ENCODE measurements at places on chromosomes 3 and 15.

- no peak for DNase-seq
Observed at GRCh38 chr15:47551079-47551478, 166.2 kb upstream of the SEMA6D start.

- DNase-seq: no peak
Observed at GRCh38 chr3:72111265-72112205, 326.6 kb upstream of the PROK2 start.

DNA sequence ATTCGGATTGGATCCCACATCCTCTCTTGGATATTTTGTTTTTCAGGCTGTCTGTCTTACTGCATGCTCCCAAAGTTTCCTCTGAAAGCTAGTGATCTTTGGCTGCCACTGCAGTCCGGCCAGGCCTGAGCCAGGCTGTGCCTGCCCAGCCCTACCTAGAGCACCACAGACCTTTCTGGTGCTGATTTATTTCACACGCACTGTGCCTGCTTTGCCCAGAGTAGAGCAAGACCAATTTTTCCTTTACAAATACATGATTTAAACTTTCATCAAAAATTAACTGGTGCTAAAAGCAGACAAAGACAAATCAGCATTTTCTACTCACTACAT lies 28.0 kb upstream of the NDUFB4 start:
- no peak for DNase-seq

DNA sequence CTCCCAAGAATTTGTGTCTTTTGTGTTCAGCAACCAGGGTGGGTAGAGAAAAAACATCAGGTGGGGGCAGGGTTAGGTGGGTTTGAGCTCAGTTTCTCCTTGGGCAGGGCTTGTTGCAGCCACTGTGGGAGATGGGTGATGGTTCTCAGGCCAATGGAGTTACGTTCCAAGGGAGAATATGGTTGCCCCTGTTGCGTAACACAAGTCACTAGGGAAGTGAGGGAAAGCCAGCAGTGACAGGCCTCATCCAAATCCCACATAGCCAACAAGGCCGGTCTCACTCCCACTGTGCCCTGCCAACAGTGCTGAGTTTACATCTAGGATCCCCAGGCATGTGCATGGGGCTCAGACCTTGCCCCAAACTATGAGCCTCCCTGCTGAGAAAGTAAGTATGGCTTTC lies 7.9 kb upstream of the FBXL2 start:
- DNase-seq: no peak

- no peak for DNase-seq
Observed at GRCh38 chr3:63458405-63458804, 180.3 kb downstream of the SYNPR start.

DNA sequence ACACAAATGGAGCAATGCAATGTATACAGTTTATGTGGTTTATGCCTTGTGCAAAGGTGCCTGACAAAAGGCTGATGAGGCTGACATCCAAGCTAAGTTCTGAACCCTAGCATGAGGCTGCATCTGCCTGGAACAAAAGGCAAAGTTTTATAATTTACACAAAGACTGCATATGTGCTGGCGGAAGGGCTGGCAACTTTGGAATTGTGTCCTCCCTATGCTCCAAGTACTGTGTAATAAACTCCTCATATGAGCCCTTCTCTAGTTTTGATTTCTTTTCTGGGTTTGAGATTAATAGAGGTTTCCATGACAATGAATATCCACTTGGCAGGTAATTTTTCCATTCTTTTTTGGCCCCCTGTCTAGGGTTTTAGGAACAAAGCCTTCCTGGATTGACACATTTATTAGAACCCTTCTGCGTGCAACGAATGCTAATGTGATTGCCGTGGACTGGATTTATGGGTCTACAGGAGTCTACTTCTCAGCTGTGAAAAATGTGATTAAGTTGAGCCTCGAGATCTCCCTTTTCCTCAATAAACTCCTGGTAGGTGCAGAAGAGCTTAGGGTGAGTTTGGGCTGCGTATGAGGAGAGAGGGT lies 10.8 kb downstream of the PLA1A start:
- DNase-seq: no peak

DNA sequence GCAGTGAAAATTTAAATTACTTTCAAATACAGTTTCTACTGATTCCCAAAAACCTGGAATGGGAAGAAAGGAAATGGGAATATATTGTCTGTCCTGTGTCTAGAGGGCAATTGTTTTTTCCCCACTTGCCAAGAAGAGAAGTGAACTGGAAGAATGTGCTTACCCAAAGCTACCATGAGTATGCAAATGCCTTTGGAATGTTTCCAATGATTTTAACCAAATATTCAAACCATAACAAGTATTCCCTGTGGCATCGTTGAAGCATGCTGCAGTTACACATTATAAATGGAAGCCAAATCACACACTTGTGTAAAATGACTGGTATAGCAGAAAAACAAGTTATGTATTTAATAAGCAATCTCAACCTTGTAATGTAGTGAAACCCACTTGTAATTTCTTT lies 368.2 kb downstream of the GBE1 start:
- DNase-seq: no peak
